ENCODE measurements at places on chromosomes 4 and X.

- DNase-seq = no peak
Observed at GRCh38 chr4:150525321-150525868, 56.6 kb upstream of the MAB21L2 start.

- DNase-seq = no peak
Observed at GRCh38 chr4:75995727-75996126, 5.0 kb upstream of the SDAD1 start.

GRCh38 chrX:72128881-72129280, 2.8 kb downstream of the RTL5 start:
- DNase-seq = no peak

DNA sequence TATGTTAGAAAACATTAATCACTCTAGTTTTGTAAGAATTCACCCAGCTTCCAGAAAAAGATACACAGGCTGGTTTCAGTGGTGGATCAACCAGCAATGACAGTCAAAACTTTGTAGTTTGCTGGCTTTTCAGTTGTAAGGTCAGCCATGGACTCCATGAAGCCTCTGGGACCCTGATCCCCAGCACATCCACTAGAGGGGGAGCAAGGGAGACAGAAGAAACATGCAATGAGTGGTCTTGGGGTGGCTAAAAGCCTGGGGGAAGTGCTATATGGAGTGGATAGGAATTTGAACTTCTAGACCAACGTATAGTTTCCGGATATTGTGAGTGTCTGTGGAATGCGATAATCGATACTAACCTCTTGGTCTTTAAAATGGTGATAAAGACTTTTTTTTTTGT, 72.7 kb downstream of the AFF2 start:
- DNase-seq = no peak

GRCh38 chr4:73387552-73387951, 16.5 kb upstream of the ALB start:
- no peak for DNase-seq

- no peak for DNase-seq
Observed at GRCh38 chr4:24279911-24280375, 304.4 kb downstream of the DHX15 start.

GRCh38 chrX:55907968-55908607, 190.5 kb downstream of the RRAGB start:
- DNase-seq = peak; percentile 60

DNA sequence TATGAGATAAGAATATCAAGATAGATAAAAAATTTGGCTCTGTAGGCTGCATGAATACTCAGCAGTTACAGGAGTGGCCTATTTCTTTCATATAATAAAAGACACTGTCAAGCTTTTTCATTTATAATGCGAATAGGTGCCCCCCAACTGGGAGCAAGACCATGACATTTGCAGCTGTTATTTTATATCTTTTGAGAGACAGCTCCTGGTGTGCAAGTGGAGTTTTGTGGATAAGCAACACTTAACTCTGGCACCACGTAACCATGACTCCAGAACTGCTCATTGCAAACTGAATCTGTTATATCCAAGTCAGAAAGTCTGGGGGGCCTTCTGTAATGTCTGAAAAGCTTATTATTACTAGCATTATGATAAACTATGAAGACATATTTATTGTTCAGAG, 1372.4 kb downstream of the C4orf33 start:
- no peak for DNase-seq

- DNase-seq = no peak
Observed at GRCh38 chr4:14653338-14653737, 348.9 kb upstream of the CPEB2 start.

GRCh38 chr4:89358935-89359638, 51.5 kb upstream of the GPRIN3 start:
- DNase-seq = no peak

DNA sequence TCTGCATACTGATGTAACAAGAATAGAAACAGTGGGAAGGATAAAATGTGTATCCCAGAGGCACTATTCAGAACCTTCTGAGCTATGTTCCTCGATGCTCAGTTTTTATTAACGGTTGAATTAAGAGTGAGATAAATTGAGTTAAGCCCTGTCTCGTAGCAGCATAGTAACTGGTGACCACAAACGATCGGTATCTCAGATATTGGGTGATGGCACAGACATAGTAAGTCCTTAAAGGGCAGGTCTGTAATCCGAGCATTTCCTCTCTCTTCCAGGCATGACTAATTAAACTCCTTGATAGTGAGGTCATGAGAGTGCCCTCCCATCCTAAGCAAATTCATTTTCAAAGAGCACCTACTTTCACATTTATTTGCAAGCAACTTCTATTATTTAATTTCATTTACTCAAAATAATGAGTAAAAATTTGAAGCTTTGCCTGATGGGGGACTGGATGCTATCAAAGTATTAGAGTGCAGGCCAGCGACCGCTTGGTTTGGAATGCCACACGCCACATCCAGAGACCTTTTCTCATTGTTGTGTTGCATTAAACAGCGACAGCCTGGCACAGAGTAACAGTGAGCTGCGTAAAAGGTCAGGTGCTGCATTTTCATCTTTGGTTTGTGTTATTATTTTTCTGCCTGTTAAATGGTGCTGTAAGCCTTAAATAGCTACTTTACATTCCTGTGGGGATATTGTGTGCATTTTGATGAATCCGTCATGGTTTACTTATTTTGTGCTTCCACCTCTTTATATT, 101.9 kb downstream of the PCDH7 start:
- DNase-seq = no peak

DNA sequence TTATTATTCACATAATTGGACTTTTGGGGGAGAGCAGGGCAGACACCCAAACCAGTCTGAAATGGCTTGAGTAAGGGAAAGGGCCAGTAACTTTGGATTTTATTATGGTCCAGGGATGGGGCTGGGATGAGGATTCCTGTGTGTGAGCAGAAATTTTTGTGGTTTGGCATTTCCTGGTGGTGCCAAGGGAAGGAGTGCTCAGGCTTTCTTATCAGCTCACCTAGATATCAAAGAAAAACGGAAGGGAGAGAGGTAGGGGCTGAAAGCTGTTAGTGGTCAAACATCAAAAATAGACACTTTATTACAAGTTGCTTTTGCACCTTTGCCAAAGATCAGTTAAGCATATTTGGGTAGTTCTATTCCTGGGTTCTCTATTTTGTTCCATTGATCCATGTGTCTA, 128.5 kb upstream of the DIPK2B start:
- no peak for DNase-seq
